ENCODE measurements at places on chromosomes 7 and 10. TPM values are rescaled to one million over a fixed set of nuclear protein-coding genes. Genes with fewer than 3 reads are reported as not detected.
A peak's percentile ranks its signal among the peaks of the same experiment; 100 is the strongest.

The SPDYE5 gene
- total RNA-seq: 0.05 TPM

The SLC35B4 gene
- 6.1 TPM for total RNA-seq

The TNPO3 gene
- total RNA-seq: 30.7 TPM

The DOCK4 gene
- total RNA-seq: 3.5 TPM

The INSIG1 gene
- total RNA-seq: 50.2 TPM

The LIPK gene
- 0.33 TPM for total RNA-seq

- no peak overlapping the region for H3K4me3 ChIP-seq
- no peaks in the 10 kb centered on the region for H3K36me3 ChIP-seq
- H3K4me1 ChIP-seq: no peaks in the 10 kb centered on the region
Measured at GRCh38 chr10:52424341-52424740, 110.3 kb downstream of the DKK1 start.

- no peak for DNase-seq
- H3K4me1 ChIP-seq: peaks cover 10% of the 10 kb centered on the region
- no peak overlapping the region for H3K4me3 ChIP-seq
- H3K36me3 ChIP-seq: peaks cover 5% of the 10 kb centered on the region
- H3K27ac ChIP-seq: no peak overlapping the region
Measured at GRCh38 chr10:101050208-101051069, 11.3 kb upstream of the KAZALD1 start.

DNA sequence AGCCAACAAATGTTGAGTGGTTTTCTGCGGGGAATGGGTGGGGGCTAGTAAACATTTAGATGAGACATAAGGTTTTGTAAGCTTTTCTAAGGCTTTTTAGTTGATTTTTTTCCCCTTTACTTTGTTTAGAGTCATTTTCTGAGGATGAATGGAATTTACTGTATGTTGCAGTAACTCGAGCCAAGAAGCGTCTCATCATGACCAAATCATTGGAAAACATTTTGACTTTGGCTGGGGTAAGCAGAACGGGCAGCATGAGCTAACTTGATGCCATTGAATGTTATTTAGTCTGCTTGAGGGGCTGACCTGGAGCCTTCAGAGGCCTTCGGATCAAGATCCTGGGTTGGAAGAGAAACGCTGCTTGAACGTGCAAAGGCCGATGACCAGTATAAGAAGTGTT, 37.3 kb downstream of the FBH1 start:
- DNase-seq: no peak
- no peak overlapping the region for H3K4me3 ChIP-seq
- H3K36me3 ChIP-seq: peaks cover 83% of the 10 kb centered on the region
- no peaks in the 10 kb centered on the region for H3K27me3 ChIP-seq
- no peak overlapping the region for H3K27ac ChIP-seq
- no peaks in the 10 kb centered on the region for H3K4me1 ChIP-seq

DNA sequence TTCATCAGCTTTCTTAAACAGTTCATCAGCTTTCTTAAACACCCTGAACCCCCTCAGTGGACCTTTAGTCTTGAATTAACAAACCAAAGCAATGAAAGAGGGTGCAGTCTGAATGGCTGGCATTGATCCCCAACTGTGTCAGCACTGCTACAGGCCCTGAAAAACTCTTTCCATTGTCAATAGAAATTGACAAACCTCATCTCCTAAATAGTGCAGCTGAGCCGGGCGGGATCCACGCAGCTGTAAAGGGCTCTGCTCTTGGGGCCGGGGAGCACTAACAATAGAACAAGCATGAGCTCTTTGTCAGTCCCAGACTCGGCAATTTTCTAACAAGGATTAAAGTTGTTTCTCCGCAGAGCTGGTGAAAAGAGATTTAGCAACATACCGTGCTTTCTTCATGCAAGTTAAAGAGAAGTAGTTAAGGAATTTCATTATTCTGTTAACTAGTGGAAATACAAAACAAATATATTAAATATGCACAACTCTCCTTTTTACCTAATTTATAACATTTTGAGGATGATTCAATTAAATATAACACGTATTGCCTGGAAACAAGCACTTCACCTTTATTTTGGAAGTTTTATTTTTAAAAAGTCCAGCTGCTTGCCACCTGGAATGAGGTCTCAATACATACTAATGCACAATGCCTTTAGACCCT, 24.7 kb upstream of the FEZF1 start:
- no peaks in the 10 kb centered on the region for H3K36me3 ChIP-seq
- no peak overlapping the region for H3K27ac ChIP-seq
- H3K4me3 ChIP-seq: no peak overlapping the region
- no peaks in the 10 kb centered on the region for H3K4me1 ChIP-seq
- DNase-seq: no peak
- no peaks in the 10 kb centered on the region for H3K27me3 ChIP-seq

GRCh38 chr7:68547181-68547580, 1051.1 kb upstream of the AUTS2 start:
- no peaks in the 10 kb centered on the region for H3K36me3 ChIP-seq
- H3K4me3 ChIP-seq: no peak overlapping the region
- H3K27ac ChIP-seq: no peak overlapping the region
- no peaks in the 10 kb centered on the region for H3K4me1 ChIP-seq

GRCh38 chr7:80498481-80499349, 13.1 kb downstream of the GNAT3 start:
- no peaks in the 10 kb centered on the region for H3K4me1 ChIP-seq
- H3K27me3 ChIP-seq: no peaks in the 10 kb centered on the region
- H3K27ac ChIP-seq: no peak overlapping the region
- DNase-seq: no peak

DNA sequence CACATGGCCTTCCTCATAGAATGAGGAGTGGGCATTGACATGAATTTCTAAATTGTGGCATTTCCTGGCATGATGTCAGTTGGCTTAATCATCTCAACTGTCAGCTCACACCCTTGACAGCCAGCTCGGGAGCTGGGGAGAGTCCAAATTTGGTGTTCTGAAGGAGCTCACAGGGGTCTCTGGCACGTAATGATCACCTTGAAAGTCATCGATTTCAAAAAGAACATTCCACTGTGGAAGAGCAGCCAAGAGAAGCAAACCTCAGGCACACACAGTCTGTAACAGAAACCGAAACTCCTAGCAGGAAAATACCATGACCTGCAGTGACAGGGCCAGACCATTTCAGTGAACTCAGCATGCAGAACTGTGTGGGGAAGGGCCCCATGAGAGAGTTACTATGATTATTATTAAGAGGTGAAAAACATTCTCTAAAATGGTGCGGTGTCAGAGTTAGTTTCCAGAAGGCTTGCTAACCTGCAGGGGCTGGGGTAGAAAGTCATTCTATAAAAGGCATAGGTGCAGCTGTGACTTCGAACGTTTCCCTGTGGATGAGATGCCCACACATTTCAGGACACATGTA, 26.4 kb upstream of the KLF6 start:
- H3K27me3 ChIP-seq: peaks cover 2% of the 10 kb centered on the region
- no peak for DNase-seq
- H3K4me1 ChIP-seq: peaks cover 28% of the 10 kb centered on the region
- peak overlapping the region; percentile 78 for H3K27ac ChIP-seq

DNA sequence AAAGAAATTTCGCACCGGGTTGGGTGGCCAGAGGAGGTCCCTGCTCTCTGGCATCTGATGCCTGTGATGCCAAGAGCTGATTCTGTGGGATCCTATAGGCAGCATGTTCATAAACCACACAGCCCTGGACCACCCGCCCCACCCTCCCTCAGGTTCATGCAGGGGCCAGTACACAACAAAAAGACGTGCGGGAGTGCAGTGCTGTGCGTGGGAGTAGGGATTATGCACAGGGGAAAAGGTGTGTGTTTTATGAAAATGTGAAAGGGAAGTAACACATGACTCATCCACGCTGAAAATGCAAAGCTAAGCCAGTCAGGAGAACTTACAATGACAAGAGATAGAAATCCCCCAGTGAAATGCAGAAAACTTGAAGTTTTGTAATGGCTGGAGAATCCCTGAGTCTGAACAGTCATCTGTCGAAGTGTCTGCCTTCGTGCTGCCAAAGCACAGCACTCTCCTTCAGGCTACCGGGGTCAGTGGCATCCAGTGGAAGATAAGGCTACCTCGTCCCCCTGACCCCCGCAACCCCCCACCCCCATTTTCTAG, 1.1 kb downstream of the KIAA1217 start:
- no peak overlapping the region for H3K27ac ChIP-seq
- no peaks in the 10 kb centered on the region for H3K4me1 ChIP-seq
- H3K36me3 ChIP-seq: no peaks in the 10 kb centered on the region
- no peak for DNase-seq

GRCh38 chr7:82593780-82594179, 150.2 kb upstream of the CACNA2D1 start:
- H3K4me1 ChIP-seq: no peaks in the 10 kb centered on the region
- H3K4me3 ChIP-seq: no peak overlapping the region
- no peak for DNase-seq
- no peak overlapping the region for H3K27ac ChIP-seq

GRCh38 chr10:75038335-75038734, 73.1 kb upstream of the SAMD8 start:
- no peak for DNase-seq
- H3K27ac ChIP-seq: no peak overlapping the region
- no peak overlapping the region for H3K4me3 ChIP-seq
- H3K27me3 ChIP-seq: no peaks in the 10 kb centered on the region
- H3K36me3 ChIP-seq: no peaks in the 10 kb centered on the region
- H3K4me1 ChIP-seq: peaks cover 4% of the 10 kb centered on the region

GRCh38 chr10:1310271-1310789, 254.1 kb downstream of the WDR37 start:
- H3K36me3 ChIP-seq: no peaks in the 10 kb centered on the region
- H3K27me3 ChIP-seq: no peaks in the 10 kb centered on the region
- H3K4me3 ChIP-seq: no peak overlapping the region
- H3K27ac ChIP-seq: no peak overlapping the region
- no peak for DNase-seq

- H3K27ac ChIP-seq: no peak overlapping the region
- no peaks in the 10 kb centered on the region for H3K36me3 ChIP-seq
- H3K27me3 ChIP-seq: no peaks in the 10 kb centered on the region
- H3K4me3 ChIP-seq: no peak overlapping the region
- no peak for DNase-seq
Measured at GRCh38 chr7:127504715-127505114, 80.7 kb downstream of the GCC1 start.
